ENCODE measurements at places on chromosomes 1 and 21.

GRCh38 chr21:45525153-45525909 is 16.9 kb downstream of the SLC19A1 start:
- DNase-seq: no peak

DNA sequence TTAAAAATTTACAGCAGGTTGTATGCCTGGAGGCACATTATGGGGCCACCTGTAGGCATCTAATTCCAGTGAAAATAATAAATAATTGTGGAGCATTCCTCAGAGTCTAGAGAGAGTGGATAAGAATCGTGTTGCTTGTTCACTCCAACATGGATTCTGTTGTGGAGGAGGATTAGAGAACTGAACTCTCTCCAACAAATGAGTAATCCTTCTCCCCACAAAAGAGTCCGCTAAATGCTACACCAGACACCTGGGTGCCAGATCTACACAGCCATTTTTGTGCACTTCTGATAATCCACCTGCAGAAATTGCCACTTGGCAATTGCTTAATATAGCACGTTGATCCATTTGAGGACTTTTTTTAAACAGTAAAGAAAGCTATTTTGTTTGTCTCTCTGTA is 113.7 kb upstream of the DPYD start:
- no peak for DNase-seq

GRCh38 chr1:208581209-208581608 is 337.0 kb upstream of the PLXNA2 start:
- DNase-seq: no peak

DNA sequence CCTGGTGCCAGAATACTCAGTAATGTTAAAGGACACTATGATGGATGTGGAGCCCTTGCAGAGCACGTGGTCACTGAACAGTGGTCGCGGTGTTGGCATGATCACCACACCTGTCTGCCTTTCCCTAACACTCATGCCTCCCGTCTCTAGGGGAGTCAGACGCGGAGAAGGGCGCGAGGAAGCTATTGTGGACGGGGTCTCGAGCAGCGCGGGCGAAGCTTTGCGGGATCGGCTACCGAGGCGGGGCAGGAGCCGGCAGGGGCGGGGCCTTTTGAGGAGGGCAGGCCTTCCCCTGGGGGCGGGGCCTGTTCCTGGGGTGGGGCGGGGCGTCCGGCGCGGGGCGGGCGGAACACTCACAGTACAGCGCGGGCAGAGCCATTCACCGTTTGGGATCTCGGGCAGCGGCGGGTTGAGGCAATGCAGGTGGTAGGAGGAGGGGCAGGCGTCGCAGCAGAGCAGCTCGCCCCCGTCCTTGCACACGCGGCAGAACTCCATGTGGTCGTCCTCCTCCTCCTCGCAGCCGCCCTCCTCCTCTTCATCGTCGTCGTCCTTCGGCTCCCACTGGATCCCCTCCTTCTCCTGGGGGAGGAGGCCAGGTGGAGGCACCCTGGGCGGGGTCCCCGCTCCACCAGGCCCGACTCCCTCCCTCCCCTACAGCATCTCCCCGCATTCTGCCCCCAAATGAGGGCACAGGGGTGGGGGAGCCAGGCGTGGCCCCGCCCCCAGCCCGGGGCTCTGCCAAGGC is 31.5 kb downstream of the CHD5 start:
- peak; percentile 36 for DNase-seq

GRCh38 chr1:1907098-1907736 is 7.8 kb upstream of the CALML6 start:
- no peak for DNase-seq

DNA sequence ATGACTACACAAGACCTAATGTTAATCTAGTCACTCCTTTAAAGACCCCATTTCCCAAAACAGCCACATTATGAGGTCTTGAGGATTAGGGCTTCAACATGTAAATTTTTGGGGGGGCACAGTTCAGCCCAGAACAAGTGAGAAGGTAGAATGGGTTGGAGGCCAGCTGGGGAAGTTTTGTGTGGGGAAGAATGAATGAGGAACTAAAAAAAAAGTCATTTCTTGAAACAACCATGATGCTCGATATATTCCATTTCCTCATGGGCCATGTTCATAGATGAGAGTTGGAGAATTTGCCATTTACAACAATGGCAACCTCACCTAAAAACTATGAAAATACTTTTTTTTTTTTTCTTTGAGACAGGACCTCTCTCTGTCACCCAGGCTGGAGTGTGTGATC is 14.5 kb downstream of the NLRP3 start:
- DNase-seq: no peak

GRCh38 chr1:78075621-78076020 is 29.9 kb downstream of the GIPC2 start:
- DNase-seq: no peak

DNA sequence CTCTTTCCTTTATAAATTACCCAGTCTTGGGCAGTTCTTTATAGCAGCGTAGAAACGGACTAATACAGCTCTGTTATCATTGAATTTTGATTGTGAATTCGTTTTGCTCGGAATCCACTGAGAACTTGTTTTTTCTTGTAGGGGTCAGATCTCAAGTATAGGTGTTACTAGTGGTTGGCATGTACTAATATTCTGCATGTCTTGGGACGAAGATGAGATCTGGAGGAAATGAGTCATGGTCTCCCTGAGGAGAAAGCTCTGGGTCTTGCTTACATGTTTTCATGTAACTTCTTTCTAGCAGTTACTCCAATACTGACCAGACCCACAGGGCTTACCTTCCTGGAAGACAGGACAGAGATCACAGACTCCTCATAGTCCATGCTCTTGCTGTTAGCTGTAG is 30.3 kb downstream of the ZSCAN20 start:
- peak; percentile 12 for DNase-seq

DNA sequence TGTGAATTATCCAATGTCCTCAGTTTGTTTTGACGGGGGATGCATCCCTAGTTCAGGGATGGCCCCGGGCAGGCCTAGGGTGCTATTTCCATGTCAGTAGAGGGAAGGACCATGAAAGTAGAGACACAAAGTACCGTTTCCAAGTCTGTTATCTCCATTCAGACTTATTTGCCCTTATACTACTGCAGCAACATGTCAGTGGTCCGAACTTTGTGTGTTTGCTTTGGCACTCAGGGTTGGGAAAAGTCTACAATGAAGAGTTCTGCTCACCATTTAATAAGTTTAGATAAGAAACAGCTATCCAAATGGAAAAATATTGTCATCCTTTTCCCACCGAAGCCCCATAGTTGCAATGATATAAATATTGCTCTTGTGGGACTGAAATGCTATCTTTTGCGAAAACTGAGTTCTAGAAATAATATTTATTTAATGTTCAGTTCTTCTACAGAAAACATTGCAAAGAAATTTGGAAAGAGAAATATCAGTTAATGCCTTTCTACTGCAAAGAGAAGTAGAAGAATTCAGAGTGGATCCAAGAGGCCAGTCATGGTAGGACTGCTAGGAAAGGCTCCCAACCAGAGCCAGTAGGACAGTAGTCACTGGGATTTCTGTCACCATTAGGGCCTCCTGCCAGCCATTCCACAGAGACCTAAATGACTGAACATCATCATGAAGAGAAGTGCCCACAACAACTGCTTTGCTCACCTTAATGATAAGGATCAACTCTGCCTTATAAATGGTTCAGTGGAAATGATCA is 11.5 kb upstream of the AGT start:
- DNase-seq: no peak

GRCh38 chr1:25003000-25003399 is 72.9 kb upstream of the RUNX3 start:
- no peak for DNase-seq

GRCh38 chr1:162398999-162399580 is 12.8 kb downstream of the SH2D1B start:
- DNase-seq: no peak

DNA sequence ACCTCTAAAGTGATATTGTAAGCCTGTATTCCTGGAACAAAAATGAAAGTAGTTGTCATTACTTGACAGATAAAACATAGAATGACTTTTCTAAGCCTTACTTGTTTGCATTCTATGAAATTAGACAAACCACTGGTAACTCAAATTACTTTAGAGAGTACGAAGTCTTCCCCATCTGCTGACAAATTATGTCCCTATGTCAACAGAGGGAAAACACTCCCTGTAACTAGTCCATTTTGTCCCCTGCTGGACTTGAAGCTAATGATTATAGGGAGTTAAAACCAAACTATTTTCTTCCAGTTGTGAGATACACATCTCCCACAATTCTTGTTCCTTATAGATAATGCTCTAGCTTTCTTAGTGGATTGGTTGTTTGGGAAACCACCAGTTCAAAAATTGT is 39.6 kb downstream of the GREM2 start:
- DNase-seq: no peak

GRCh38 chr1:93419344-93419743 is 28.6 kb upstream of the FNBP1L start:
- no peak for DNase-seq

DNA sequence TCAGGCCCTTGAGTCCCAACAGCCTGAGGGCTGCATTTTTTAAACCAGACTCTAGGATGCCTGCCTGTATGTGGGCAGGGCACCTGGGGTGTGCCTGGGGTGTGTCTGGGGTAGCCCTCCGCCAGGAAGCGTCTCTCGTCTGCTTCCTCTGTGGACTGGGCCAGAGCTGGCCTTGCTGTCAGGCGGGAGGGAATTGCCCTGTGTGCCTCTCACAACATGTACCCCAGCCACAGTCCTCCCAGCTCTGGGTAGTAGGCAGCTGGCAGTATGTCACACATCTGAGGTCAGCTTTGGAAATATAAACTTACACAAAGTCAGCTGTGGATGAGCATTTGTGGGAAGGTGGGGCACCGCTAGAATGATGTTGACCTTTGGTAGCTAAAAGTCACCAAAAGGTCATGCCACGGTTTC is 13.0 kb downstream of the TRAF5 start:
- no peak for DNase-seq

DNA sequence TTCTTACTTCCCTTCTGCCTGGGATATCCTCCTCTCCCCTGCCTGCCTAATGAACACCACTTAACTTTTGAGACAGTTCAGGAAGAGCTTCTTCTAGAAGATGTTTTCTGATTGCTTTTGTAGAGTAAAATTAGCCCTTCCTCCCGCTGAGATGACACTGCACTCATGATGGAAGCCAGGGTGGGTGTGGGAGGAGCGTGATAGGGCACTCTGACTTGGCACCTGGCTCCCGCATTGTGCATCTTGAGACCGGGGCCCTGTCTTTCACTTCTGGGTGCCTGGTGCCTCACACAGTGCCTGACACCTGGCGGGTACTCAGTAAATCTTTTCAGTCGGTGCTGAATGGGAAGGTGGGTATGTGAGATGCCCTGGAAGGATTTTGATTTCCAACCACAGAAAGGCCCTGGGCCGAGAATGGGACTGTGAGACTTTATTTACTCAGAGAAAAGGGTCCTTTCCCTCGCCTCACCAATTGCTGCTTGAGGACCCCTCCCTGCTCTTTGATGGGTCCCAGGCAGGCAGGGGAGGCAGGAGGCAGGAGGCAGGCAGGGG is 6.8 kb downstream of the THEM5 start:
- DNase-seq: no peak

DNA sequence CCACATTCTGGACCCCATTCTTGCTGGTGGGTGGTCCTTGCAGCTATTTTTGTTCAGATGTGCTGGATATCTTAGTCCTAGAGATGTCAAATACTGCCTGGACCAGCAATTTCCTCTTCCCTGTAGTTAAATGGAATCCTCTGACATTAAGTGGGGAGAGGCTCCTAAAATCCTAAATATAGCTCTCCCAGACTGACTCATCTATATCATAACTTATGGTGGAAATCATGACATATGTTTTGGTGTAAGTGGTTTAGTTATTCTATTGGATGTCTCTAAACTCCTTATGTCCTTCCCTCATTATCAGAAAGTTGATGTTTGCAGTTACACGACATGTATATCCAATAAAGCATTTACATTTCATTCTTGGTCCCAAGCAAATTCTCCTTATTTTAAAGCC is 73.1 kb downstream of the KCNJ6 start:
- DNase-seq: no peak

DNA sequence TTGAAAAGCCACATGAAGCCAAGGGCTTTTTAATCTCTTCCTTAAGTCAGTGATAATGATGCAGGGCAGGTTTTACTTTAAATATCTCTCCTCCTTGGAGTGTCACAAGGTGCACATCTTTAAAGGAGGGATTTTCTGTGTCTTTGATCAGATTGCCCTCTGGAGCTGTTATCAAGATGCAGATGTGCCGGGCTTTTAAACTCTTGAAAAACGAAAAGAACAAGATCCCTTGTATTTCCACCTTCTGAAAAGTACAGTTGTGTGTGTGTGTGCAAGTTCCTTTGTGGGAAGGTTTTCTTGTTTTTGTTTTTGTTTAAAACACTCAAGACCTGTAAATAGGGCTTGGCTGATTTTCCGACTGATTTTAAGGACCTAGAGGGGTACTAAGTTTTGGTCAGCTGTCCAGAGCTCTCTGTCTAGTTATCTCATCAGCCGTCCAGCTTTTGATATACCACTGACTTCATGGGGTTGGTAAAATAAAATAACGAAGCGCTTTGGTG is 1.6 kb downstream of the MARK1 start:
- DNase-seq: no peak

- peak; percentile 54 for DNase-seq
Observed at GRCh38 chr21:44013380-44014088, 1.4 kb downstream of the TRAPPC10 start.

DNA sequence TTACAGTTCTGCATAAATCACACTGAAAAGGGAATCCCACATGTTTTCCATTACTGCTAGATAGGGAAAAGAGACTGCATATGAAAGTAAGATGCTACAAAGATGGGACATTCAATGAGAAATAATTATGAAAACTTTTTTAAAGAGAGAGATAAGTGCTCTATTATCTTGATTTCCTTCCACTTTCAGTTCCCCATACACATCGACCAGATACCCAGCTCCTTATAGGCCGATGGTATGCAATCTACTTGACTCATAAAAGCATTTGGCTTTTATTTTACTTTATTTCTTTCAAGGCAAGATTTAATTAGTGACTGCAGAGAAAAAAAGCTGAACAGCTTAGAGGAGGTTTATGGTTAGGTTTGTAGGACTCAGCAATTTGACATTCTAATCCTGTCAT is 13.1 kb downstream of the BRINP2 start:
- no peak for DNase-seq

DNA sequence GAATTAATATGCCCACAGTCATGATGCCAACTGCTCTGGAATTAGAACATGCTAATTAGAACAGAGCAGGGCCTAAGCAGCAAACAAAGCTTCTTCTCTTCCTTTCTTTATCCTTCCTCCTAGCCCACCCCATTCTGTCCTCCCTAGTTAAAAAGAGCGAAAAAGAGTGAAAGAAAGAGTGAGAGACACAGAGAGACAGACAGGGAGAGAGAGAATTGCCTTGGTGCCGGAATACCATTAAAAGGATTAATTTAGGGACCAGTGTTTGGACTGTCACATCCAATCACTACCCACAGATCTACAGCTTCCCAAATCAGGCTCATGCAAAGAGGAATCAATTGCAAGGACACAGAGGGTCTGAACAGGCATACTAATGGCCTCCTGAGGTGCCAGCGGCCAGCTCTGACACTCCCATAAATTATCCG is 7.0 kb downstream of the ERI3 start:
- DNase-seq: no peak

- peak; percentile 31 for DNase-seq
Observed at GRCh38 chr1:179228783-179229213, 679 bp downstream of the ABL2 start.

All from kidney tubule cell (primary cell).